ENCODE measurements at places on chromosomes 2 and 18.
A peak's percentile ranks its signal among the peaks of the same experiment; 100 is the strongest.

DNA sequence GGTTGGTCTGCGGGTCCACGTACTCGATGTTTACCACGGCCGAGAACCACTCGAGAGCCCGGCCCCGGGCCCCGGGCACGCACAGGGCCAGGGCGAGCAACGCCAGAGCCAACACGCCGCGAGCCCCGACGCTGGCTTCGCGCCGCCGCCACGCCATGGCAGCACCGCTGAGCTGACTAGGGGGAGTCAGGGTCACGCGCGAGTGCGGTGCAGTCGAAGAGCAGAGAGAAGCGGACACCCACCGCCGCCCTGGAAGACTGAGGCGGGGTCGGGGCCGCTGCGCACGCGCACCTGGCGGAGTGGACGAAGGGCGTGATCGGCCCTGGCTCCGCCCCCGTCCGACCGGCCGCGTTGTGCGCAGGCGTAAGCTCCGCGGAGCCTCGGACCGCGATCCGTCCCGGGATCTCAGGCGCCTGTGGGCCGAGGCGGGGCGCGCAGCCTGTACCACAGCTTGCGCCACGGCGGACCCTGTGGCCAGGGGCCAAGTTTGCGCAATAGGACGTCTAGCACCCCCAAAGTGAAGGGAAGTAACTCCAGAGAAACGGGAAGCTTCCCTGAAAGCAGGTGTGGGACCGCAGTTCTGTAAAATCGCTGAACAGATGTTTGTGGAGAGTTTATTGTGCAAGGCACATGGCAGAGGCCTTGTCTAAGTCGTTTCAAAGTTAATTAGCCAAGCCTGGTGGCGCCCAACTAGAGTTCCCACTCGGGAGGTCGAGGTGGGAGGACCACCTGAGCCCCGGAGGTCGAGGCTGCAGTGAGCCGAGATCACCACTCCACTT, at the start of gene RNF149:
RNF149 (minus strand) TSS at position 270 of the 779 bp plus-strand sequence; CDS start at position 157, 113 bp downstream.
- DNase-seq: peak; percentile 67

- DNase-seq: no peak
These were observed 161.9 kb upstream of the CRIM1 start for GRCh38 chr2:36193680-36194079.

DNA sequence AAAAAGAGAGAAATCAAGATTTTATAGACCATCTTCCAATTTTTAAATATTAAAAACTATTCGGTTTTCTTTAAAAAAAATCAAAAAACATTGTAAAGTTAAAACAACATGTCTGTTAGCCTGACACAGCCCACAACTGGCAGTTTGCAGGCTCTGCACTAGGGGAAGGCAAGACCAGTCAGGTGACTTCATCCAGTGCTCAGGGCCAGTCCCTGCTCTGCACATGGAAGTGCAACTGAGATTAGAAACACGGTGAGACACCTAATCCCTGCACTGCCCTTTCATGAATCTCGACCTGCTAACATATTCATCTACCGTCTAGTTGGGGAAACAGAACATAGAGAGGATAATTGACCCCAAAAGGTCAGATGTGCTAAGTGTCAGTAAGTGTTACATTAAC, 135.2 kb downstream of the BARD1 start:
- DNase-seq: no peak

DNA sequence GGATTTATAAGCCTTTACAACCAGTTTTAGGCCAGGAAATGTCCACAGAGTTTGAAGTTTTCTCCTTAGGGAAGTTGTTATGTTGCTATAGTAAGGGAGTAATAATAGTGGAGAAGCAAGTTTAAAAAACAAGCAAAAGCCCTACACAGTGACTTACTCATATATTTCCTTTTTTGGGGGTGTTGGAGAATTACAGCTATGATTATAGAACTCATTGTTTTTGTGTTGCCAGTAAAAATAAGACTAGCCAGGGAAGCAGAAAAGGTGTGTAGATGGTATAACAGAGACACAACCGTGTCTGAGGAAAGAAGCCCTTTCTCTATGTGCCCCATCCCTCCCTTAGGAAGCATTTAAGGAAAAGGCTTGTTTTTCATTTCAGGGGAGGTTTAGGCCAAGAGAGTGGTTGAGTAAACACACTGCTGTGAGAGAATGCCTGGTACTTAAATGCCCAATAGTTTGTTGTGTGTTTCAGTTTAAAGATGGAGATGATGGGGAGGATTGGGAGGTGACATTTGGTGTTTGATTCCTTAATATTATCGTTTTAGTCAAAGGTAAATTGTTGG, 2.3 kb downstream of the VAPA start:
- DNase-seq: no peak

GRCh38 chr2:101342625-101343008, 34.1 kb upstream of the RNF149 start:
- DNase-seq: no peak

DNA sequence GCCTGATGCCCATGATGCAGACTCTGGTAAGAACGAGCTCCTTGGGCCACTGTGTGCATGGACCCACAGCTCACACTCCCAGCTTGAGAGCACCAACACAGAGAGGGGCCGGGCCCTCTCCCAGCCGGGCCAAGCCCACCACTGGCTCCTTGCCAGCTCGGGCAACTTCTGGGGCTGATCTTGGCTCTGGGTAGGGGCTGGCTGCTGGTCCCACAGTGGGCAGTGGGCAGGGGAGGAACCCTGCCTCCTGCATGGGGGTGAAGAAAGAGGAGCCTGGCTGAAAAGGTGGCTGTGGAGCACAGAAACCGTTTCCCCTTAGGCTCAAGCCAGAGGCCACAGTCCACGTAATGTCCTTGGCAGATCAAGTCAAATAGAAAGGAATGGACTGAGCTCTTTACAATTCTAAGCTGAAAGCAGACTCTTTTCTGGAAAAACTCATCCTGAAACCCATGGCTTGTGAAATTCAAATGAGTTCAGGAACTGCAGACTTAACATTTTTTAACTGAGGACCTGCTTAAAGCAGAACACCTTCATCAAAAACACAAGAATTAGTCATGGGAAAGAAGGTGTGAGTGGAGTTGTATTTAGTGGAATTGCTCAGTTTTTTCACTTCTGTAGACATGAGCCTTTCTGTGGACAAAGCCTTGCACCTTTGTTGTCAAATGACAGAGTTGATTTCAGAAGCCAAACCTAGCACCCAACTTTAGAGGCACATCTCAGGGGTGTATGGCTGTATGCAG, 104.9 kb downstream of the STPG4 start:
- no peak for DNase-seq
